ENCODE measurements at places on chromosomes 1 and 21.

GRCh38 chr1:197029749-197030148 is 37.3 kb downstream of the F13B start:
- no peak for DNase-seq

- DNase-seq, result no peak
Measured at GRCh38 chr1:116991171-116991845, 10.3 kb upstream of the CD101 start.

GRCh38 chr1:171739656-171740055 is 2.2 kb downstream of the VAMP4 start:
- no peak for DNase-seq

DNA sequence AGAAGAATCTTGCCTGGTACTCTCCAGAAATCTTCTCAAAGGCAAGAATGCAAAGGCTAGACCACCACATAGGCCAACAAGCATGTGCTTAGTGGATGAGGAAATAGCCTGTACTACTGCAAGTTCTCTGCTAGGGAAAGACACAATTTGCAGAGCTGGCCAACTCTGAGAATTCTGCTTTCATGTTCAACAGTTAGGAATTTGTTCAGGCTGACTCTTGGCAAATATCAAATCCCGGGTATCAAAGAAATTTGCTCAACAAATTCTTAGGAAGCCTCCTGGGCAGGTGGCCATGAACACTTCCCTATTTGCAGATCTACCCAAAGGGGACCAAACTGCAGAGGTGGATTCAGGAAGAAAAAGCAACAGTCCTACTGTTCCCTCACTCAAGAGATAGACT is 15.0 kb upstream of the H3-3A start:
- DNase-seq, result no peak

GRCh38 chr1:97599447-97599846 is 321.4 kb downstream of the DPYD start:
- DNase-seq, result no peak

Measured in CD4-positive, alpha-beta T cell treated with Interleukin-12 subunit alpha and Interleukin-12 subunit beta, for 1 hour (primary cell).